CD4-positive, alpha-beta T cell treated with Interleukin-1 beta for 1 hour (primary cell): ENCODE measurements at places on chromosomes 2 and 18.

DNA sequence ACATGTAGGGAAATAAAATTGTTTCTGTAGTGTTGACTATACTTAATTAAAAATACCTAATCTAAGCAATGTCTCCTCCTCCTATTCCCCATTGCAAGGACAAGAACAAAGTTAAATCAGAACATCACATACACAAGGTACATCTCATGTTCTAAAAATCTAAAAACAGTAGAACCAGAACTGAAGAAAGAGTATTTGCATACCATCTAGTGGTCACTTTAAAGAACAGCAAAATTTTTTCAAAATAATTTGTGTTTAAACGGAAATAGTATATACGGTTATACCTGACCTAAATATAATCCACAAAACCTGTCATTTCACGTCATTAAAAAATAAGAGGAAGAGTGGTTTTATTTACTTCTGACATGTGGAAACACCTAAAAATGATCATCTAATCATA is 294.3 kb upstream of the KCNH7 start:
- no peak for DNase-seq

DNA sequence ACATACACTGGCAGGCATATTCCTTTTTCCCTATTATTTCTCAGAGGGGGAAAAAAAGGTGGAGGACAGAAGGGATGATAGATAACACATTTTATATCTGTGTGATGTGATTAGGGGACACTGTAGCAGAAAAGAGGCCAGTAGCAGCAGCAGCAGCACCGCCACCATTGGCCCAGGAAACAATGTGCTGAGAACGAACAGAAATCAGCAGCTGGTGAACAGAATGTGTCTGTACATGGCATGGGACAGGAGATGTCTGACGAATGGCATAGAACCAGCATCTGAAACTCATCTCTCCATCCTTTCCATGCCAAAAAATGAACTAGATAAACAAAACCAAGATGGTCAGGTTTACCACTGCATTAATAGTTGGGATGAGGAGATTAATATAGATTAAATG is 936.1 kb upstream of the ACVR2A start:
- no peak for DNase-seq

DNA sequence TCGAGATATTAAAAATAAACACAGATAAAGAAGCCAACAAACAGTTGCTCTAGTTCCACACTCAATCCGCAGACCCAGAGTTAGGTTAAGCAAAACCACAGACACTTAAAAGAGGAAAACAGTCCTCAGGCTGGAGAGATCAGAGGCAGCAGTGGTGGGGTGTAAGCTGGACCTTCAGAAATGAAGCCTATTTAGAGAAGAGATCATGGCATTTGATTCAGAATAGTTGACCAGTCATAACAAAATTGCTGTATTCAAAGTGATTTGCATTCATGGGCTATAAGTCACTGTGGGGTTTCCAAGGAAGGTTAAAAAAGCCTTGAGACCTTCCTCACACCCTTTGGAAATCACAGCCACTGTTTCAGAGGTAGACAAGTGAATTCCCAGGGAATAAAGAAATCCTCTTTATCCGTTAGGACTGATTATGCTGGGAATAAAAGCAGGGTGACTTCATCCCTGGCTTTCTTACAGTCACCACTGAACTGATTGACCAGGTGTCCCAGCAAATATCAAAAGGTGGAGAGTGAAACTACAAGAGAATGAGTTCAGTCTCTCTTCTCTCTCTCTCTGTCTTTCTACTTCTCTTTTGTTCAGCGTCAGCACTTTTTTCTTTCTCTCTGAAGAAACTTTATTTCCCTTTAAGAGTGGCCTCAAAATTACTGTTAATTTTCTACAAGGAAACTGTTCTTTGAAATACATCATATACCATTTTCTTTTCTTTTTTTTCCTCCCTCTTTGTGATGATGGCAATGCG is 171.8 kb upstream of the PIK3C3 start:
- no peak for DNase-seq

DNA sequence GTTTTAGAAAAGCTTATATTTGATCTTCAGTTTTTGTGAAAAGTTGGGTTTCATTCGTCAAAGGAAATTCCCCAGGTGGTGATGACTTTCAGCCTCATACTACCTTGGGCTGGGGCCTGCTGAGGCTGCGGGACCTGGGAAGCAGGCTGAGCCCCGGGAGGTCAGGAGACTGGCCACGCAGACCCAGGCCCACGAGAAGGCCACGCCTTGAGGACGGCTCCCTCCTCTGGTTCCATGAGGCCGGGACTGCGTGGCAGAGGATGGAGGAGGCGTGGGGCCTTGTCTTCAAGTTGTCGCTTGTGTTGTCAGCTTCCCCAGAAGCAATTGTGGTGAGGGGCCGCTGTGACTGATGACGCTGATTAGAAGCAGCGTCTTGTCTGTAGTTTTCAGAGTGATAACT is 11.8 kb downstream of the CNDP2 start:
- no peak for DNase-seq

- DNase-seq: no peak
These were observed 198.5 kb upstream of the ITGA4 start for GRCh38 chr2:181258720-181259119.

DNA sequence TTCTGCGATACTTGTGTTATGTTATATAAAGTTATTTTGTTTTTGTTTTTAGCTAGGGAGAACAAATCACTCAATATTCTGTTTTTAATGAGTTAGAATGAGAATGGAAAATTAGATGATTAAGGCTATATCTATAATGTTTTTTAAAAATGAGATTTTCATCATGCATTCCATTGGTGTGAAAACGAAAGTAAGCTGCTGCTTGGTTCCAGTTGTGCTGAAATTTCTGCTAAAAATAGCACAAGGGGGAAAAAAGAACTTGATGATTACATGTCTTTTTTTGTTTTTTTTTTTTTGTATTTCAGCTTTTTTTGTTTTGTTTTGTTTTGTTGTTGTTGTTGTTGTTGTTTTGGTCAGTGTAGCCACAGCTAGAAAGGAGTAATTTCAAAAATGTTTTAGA is 242.6 kb upstream of the KCNJ3 start:
- no peak for DNase-seq

DNA sequence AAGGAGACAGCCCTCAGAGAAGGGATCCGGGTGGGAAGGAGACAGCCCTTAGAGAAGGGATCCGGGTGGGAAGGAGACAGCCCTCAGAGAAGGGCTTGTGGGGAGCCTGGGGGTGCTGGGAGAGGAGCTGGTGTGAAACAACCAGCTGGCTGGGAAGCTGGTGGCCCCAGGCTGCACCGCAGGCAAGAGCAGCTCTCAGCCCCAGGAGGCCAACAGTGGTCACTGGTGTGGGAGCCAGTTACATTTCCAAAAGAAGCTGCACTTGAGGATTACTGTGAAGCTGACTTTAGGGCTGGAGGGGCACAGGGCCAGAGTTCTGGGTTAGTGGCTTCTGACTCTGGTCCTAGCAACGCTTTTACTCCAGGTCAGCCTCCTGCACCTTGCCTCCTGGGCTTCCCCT is 3.3 kb downstream of the HES6 start:
- no peak for DNase-seq

DNA sequence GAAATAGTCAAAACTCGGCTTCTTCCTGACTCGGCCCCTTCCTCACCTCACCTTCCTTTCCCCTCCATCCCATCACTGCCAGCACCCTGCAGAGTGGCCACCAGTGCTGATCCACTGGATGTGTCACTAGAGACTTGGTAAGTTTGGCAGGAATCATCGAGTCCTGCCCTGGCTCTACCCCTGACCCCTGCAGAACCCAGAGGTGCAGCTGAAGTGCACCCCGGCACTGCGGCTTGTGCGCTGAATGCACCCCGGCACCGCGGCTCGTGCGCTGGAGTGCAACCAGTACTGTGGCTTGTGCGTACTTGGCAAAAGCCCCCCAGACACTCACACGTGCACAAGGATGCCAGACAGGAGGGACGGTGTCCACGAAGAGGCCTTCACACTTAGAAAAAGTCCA is 206.5 kb downstream of the SNTG2 start:
- DNase-seq: no peak

- no peak for DNase-seq
These were observed 15.1 kb upstream of the MBD2 start for GRCh38 chr18:54239601-54240000.

DNA sequence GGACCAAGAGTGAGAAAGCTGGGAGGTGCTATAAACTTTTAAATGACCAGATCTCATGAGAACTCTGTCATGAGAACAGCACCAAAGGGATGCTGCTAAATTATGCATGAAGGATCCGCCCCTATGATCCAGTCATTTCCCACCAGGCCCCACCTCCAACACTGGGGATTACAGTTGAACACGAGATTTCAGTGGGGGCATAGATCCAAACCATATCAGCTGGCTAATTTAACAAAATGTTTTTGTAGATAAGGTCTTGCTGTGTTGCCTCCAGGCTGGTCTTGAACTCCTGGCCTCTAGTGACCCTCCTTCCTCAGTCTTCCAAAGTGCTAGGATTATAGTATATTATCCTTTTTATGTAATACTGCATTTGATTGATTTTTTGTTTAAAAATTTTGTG is 56.0 kb downstream of the NBEAL1 start:
- DNase-seq: no peak

GRCh38 chr2:26197516-26197915 is 24.6 kb downstream of the GAREM2 start:
- no peak for DNase-seq
